ENCODE measurements at places on chromosomes 7 and 10. TPM values are rescaled to one million over a fixed set of nuclear protein-coding genes. Genes with fewer than 3 reads are reported as not detected.
A peak's percentile ranks its signal among the peaks of the same experiment; 100 is the strongest.

Gene NPM3
- total RNA-seq, result 57.9 TPM

DNA sequence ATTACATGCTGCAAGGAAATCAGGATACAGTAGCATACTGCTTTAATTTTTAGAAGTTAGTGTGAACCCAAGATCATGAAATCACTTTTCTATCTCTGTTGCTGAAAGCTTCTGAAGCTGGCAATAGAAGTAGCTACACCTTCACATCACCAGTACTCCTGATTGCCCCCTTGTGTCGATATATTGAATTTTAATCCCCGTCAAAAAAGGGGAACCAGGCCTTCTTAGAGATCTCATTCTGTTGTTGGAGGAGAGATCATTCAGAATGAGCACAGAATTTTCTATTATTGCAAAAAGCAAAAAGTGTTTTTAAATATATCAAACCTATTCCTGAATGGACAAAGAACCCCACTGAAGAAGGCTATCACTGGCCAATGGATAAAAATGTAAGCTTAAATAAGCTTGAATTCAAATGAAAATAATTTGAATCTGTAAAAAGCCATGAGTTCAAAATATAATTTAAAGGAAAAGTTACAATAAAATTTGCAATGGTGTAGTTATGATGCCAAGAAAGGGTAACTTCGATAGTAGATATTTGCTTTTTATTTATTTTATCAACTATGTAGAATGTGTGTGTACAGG is 39.7 kb upstream of the TEX47 start:
- peak; percentile 28 for DNase-seq

Gene PARP12
- total RNA-seq, result 55.4 TPM

DNA sequence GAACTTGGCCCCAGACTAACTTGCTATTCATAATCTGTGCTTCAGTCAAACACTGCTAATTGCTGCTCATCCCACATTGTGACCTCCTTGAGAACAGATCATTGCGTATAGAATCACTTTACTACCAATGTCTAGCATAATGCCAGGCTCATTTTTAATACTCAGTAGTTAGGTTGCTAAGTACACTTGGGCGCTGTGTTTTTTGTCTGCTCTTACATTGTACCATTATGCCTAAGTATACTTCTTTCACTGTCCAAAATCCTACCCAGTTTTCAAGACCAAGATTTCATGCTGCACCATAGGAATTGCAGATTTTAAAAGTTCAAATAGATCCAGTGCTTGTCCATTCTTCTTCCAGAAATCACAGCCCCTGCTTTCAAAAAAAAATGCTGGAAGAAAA is 32.8 kb upstream of the TMEM106B start:
- DNase-seq, result no peak

Gene LDB3
- not detected for total RNA-seq

Gene CYP3A7
- total RNA-seq, result not detected

Gene FZD8
- total RNA-seq, result 24.6 TPM

GRCh38 chr10:132145002-132145401 is 41.7 kb upstream of the DPYSL4 start:
- no peak for DNase-seq

GRCh38 chr7:14834456-14834855 is 68.1 kb downstream of the DGKB start:
- DNase-seq, result no peak

GRCh38 chr7:130020434-130020833 is 30.7 kb downstream of the ZC3HC1 start:
- no peak for DNase-seq

GRCh38 chr10:71205468-71205867 is 6.9 kb upstream of the UNC5B start:
- DNase-seq, result peak; percentile 85

Gene MOGAT3
- total RNA-seq, result not detected

DNA sequence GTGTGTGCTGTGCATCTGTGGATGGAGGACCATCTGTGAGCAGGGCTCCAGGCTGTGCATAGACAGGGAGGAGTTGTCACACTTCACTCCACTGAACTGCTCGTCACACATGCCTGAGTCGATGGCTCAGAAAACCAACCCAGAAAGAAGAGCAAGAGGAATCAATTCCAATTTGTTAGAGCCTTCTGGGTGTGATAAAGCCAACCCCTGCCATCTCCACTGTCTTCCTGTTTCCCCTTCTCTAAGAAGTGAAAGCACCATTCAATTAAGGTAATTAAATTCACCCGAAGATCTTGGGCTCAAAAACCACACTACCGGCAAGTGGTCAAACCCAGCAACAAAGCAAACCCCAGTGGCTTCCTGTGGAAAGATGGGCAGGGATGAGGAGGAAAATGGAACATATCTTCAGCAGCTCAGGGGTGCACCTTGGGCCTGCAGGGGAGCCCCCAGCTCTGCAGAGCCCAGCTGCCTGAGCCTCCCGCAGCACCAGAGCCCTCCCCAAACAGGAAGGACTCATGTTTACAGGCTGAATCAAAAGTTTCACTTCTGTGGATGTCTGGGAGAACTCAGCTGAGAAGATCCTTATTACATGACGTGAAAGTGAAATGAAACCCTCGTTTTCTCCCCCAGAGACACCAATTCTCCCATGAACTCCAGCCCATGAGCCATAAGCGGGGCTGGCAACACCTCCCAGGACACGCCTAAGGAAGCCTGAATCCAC is 10.9 kb downstream of the C10orf71 start:
- DNase-seq, result no peak

Gene IGF2BP3
- 23.1 TPM for total RNA-seq

DNA sequence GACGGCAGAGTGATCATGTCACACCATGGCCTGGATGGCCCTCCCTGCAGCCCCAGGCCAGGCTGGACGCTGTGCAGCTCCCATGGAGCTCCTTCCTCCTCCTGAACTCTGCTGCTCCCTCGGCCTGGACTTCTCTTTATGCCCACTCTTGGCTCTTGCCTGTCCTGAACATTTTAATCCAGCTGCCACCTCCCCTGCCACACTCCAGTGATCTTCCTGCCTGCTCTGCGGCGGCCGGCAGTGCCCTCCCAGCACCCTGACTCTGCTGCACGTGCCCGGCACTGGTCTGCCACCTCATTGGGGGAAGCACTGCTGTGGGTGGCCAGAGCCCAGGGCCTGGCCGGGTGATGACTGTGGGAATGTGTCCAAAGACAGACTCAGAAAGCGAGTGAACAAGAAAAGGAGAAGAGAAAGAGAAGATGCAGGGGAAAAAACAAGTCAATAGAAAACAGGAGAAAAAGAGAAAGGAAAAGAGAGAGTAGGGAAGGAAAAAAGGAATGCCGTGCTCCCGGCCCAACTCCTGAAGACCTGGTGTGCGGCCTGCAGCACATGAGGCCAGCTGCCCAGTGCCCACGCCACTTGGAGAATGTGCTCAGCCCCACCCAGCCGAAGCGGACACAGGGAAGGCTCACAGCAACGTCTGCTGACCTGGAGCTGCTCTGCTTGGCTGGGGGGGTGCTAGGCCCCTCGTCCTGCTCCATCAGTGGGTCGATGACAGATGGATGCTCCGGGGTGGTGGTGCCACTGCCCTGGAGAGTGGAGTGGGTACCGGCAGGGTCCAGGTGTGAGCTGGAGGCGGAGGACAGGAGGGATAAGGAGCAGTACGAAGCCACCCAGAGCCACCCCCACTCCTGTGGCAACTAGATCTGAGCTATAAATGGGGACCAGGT is 115.9 kb downstream of the DLG5 start:
- no peak for DNase-seq

DNA sequence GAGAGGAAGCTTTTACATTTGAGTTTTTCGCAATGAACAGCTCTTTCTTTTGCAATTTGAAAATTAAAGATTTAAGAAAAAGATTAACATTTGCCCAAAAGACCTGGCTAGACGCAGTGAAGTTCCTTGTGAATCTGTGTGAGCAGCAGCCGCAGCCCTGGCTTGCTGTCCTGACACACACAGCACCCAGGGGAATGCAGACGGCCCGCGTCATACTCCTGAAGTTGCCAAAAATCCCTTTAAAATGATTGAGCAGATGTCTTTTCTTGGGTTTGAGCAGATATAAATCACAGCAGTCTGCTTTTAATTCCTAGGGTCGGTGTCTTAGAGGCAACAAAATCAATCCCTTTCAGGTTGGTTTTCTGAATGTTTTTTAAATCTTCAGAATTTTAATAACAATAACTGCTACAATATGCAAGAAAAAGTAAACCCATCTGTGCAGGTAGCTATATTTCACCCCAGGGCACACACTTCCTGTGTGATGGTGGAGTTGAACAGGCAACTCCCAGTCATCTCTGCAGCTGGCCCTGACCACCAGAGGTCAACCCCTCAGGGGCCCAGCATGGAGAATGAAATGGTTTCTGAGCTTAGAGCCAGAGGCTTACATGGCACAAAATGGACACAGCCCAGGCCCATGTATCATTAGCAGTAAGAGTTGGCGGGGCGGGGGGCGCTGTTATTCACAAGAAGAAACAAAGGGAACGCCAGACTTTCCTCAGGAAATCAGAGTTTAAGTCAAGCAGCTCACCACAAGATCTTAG is 32.2 kb upstream of the TRIL start:
- DNase-seq, result no peak

Gene SYT15
- 0.79 TPM for total RNA-seq

GRCh38 chr7:11835260-11835659 is 3.3 kb upstream of the THSD7A start:
- DNase-seq, result peak; percentile 7

DNA sequence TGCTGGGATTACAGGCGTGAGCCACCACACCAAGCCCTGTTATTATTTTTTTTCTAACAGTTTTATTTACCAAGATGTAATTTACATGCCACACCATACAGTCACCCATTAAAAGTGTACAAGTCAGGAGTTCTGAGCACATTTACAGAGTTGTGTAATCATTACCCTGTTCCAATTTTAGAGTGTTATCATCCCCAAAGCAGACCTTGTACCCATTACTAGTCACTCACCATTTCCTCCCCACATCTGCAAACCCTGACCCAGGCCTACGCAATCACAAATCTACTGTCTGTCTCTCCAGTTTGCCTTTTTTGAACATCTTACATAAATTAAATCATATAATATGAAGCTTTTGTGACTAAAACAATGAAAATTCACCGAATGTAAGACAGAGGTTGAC is 402.9 kb upstream of the FOXK1 start:
- no peak for DNase-seq

DNA sequence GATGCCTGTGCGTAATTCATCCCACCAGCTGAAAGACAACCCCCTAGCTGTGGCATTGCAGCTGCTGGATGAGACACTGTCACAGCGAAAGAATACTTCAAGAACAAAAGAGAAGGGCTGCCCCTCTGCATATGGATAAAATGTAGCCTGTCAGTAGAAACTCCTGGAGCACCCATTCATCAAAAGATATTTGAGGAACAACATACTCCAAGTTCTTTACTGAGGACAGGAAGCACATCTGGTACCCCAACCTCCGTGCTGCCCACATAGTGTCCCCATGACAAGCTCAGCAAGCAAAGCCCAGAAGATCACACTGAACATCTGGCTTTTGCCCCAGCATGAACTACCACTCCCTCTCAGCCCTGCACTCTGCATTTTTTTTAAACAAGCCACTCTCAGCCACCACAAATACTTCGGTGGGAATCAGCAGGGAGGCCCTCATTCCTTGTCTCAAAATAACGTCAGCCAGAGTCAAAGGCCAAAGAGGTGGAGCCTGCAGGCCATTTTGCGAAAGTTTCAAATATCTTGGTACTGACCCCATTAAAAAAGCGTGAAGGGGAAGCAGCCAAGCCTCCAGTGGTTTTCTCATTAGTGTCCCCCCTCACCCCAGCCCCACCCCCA is 1.7 kb downstream of the CREB3L2 start:
- DNase-seq, result no peak

Gene UFSP1
- 2.2 TPM for total RNA-seq

- no peak for DNase-seq
Measured at GRCh38 chr7:122038904-122039303, 105.1 kb downstream of the AASS start.

DNA sequence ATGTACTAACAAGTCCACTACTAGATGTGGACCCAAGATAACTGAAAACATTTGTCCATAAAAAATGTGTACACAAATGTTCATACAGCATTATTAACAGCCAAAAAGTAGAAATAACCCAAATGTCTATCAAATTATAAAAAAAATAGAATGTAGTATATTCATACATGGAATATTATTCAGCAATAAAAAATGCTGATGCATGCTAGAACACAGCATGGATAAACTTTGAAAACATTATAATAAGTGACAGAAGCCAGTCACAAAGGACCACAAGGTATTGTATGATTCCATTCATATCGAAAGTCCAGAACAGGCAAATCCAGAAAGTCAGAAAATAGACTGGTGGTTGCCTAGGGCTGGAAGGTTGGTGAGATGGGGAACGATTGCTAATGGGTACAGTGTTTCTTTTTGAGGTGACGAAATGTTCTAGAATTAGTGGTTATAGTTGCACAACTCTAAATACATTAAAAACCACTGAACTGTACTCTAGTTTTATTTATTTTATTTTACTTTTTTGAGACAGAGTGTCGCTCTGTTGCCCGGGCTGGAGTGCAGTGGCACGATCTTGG is 43.3 kb upstream of the ANLN start:
- no peak for DNase-seq

DNA sequence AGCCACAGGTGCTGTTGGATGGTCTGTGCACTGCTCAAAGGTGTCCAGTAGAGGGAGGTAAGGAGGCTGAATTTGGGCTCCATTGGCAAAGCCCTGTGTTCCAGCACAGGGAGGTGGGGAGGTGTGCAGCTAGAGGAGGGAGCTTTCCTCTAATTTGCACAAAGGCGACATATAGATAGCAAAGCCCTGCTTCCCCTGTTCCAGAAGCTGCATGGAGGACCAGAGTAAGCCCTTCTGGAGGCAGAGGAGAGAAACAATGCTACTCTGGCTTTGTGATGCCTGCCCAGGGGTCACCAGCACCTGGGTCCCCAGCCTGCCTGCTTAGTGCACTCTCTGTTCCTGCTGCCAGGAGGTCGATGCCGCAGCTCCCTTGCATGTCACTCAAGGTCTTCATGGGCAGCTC is 3.4 kb upstream of the ARHGAP22 start:
- DNase-seq, result peak; percentile 50

- DNase-seq, result no peak
Measured at GRCh38 chr7:116724560-116725231, 52.7 kb downstream of the MET start.

Gene PRSS37
- total RNA-seq, result not detected

DNA sequence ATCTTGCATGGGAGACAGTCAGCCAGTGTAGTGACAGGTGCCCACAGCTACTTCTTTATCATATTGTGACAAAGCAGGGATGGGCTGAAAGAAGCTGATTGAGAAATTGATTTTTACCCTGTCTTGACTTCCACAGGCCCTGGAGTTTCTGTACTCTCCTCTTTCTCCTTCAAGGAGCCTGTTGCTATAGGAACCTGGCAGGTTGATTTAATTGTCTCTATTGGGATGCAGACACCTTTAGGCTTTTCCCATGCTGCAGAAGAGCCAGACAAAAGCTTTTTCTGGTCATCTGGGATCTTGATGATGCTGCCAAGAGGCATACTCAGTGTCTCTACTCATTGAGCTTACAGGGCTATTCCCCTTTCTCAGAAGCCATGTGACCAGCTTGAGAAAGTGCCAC is 754.8 kb downstream of the KCNMA1 start:
- DNase-seq, result no peak

DNA sequence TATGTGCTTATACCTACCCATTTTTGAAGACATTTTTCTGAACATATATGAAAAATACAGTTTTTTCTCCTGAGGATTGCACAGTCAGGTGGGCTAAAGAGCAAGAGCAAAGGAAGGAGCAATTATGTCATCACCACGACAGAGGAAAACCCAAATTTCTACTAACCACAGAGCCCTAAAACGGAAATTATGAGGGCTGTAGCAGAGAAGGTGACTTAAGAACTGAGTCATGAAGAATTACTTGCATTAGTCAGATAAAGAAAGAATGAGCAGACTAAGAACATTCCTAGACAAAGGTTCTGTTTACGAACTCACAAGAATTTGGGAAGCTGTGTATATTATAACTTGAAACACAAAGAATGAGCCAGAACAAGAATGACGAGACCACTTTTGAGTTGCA is 974.4 kb downstream of the NXPH1 start:
- DNase-seq, result no peak

All from lung microvascular endothelial cell (primary cell).